ENCODE measurements at places on chromosomes 5 and 9.

DNA sequence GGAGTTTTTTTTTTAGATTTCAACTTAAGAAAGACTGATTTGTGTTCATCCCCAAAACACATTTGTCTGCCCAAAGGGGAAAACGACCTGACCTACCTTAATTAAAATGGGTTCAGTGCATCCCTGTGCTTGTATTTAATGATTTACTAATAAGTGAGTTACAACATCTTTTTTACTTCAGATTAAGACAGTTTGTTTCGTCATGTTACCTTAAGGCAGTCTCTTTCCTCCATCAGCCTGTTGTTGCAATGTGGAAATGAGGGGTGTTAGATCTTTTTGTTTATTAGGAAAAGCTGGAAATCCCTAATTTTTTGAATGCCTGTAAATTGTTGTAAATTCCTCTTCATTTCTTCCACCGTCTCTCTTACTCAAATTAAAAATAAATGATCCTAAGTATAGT, 177.5 kb downstream of the GDNF start:
- no peak for DNase-seq

DNA sequence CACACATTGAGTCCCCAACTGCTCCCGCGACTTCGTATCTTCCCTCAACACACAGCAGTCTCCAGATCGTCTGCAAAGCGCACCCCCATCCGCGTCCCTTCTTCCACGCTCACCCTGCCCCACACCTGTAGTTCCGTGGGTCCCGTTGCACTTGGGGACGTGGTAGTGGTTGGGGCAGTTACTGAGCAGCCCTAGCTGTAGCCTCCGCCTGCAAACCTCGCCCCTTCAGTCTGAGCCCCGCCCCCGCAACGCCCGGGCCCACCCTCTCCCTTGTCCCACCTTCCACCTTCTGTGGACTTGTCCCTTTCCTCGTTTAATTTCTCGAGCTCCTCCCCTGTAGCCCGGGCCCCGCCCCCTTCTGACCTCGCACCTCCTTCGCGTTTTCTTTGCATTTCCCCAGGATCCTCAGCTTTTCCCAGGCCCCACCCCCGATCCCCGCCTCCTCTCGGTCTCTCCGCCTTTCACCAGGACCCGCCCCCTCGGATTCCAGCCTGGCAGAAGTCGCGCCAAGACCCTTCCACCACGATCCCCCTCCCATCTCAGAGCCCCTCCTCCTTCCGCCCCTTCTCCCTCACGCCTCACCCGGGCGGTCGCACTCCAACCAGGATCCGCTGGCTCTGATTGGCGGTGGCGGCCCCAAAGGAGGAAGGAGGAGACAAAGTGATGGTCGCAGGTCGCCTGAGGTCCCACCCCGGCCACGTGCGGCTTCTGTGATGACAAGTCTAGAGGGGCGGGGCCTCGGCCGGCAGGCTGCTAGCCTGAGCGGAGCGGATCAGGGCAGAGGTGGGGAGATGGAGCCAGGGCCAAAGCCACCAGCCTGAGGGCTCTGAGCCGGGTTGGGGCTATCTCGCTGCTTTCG, at the start of gene ATOSB:
Gene ATOSB (minus strand): TSS at position 183 of the 859 bp plus-strand sequence. CDS start 7,588 bp downstream, outside the sequence.
- DNase-seq, result peak; percentile 85

- DNase-seq, result no peak
Observed at GRCh38 chr5:67619235-67619634, 422.6 kb upstream of the CD180 start.

GRCh38 chr5:137179203-137179602, 319.9 kb downstream of the SPOCK1 start:
- no peak for DNase-seq

GRCh38 chr5:158538506-158539074, 561.1 kb downstream of the EBF1 start:
- no peak for DNase-seq

- DNase-seq, result no peak
Observed at GRCh38 chr5:133778636-133779035, 166.3 kb upstream of the FSTL4 start.

DNA sequence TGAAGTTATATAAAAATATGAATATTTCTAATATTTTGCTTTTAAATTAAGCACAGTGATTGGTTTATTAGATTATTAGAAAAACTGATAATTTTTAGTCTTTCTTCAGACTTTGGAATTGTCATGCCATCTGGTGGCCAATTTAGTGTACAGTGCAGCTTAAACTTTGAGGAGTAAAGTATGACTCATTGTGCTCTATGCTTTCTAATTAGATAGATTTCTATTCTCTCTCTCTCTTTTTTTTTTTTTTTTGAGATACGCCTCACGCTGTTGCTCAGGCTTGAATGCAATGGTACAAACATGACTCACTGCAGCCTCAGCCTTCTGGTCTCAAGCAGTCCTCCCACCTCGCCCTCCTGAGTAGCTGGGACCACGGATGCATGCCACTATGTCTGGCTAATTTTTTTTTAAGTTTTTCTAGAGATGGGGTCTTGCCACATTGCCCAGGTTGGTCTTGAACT, 42.1 kb upstream of the GPR21 start:
- DNase-seq, result peak; percentile 0

DNA sequence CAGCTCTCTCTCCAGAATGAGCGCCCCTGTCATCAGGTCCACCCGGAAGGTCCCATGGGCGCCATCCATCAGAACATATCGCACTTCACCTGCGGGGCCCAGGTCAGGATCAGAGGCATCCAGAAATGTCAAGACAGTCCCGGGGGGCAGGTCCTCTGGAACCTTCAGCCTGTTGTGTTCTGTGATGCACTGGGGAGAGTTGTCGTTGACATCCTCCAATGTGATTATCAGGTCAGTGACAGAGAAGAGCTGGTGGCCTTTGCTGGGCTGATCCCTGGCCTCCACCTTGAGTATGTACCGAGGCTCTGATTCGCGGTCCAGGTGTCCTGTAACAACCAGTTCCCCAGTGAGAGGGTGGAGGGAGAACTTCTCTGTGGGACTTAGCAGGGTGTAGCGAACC, 25.2 kb downstream of the FAT2 start:
- DNase-seq, result no peak

- DNase-seq, result no peak
Observed at GRCh38 chr9:4293293-4293941, 6.5 kb downstream of the GLIS3 start.

GRCh38 chr9:83336706-83337105, 201.5 kb downstream of the FRMD3 start:
- no peak for DNase-seq

DNA sequence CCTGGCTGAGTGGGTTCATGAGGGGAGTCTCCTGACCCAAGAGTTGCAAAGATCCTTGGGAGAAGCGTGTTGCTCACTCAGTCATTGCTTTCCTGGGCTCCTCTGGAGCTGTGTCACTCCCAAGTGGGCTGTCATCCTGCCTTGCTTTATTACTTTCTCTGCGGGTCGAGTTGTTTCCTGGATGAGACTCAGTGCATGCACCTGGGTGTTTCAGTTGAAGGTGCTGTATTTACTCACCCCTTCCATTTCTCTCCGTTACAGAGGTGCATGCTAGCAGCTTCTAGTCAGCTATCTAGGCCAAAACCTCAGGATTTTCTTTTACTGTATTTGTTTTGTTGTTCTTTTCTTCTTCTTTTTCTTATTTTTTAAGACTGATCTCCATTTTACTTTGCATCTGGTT, 785.5 kb upstream of the EDIL3 start:
- DNase-seq, result no peak

DNA sequence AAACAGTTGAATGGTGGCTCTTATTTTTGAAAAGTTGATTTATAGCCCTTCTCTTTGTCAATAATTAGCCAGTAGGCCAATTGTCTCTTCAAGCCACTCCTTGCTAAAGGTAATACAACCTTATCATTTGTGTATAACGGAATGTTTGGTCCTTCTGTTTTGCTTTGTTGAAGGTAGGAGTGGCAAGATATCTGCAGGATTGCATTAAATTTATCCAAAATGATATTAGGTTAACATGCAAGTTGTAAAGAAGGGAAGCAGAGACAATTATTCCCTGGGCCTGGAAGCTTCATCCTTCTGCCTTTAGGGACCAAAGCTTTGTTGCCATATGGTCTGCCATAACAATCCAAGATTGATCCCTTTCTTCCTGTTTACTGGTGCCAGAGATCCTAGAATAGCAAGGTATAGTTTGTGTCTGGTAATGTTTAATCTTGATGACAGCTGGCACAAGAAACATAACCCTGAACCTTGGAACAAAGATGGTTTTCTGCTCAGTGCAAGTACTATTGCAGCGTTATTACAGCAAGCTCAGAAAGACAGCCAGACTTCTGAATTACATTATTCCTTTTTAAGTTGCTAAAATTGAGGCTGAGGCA, 15.5 kb upstream of the FSD1L start:
- DNase-seq, result no peak

DNA sequence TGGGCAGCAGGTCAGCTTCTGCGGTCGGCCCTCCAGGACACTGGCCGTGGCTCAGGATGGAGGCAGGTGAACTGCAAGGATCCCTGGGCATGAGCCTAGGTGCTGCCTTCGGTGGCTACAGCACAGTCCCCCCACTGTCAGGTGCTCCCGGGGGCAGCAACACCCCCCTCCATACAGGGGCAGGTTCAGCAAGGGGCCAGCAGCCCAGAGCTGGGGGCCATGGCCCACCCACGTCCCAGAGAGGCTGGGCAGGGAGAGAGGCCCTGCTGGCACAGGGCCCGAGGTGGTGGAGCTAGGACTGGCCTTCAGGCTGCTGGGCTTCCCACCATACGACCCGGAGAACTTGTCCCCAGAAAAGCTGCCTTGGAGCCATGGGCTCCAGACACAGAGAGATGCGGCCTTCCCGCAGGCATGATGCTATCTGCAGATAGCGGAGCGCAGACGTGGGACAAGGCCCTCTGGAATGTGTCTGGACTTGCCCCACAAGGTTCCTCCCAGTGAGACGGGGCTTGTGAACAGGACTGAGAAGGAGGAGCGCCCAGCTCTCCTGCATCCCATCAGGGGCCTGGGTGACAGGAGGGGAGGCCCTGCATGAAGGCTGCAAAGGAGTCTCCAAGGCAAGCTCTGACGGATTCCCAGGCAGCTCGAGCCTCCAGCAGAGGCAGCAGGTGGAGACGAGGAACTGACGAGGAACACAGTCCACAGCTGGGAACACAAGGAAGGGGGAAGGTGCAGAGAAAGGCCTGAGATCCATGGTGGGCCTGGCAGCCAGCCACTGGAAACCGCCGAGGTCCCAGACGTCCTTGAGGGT, 111.1 kb downstream of the VAV2 start:
- no peak for DNase-seq

- no peak for DNase-seq
Observed at GRCh38 chr9:98727428-98727827, 18.7 kb upstream of the GABBR2 start.

- no peak for DNase-seq
Observed at GRCh38 chr9:27572566-27572917, 739 bp downstream of the C9orf72 start.

DNA sequence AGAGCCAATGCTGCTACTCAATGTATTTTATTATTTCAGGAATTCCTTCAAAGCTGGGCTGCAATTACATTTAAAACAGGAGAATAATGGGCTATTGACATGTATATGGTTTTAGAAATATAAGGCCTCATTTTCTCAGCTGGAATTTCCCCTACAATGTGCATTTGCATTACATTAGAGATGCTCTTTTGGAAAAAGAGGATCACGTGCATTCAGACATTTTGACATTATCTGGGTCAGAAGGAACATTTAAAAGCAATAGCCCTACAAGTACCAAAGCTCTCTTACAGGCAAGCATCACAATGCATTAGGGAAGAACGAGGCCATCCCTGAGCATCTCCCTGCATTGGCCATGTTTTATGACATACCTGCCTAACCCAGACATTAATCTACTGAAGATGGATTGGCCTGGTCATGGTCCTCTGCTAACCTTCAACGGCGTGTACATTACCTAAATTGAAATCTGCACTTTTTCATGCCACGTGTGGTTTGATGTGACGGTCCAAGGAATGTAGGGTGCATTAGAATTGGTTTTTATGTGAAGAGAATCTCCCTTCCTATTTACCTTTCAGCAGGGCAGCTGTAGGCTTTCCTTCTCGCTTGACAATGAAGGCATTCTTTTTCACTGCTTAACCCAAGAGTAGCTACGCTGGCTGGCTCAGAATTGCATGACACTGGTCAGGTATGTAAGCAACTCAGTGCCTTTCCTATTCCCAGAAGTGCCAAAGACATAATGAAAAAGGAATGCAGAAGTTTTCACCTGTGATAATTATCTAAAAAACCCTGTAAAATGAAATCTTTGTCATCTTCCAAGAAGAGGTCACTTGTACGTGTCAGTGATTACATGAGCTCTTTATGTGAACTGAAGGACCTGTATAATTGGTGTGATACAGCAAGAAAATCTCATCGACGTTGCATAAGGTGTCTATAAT, 212.3 kb upstream of the MPDZ start:
- DNase-seq, result no peak

DNA sequence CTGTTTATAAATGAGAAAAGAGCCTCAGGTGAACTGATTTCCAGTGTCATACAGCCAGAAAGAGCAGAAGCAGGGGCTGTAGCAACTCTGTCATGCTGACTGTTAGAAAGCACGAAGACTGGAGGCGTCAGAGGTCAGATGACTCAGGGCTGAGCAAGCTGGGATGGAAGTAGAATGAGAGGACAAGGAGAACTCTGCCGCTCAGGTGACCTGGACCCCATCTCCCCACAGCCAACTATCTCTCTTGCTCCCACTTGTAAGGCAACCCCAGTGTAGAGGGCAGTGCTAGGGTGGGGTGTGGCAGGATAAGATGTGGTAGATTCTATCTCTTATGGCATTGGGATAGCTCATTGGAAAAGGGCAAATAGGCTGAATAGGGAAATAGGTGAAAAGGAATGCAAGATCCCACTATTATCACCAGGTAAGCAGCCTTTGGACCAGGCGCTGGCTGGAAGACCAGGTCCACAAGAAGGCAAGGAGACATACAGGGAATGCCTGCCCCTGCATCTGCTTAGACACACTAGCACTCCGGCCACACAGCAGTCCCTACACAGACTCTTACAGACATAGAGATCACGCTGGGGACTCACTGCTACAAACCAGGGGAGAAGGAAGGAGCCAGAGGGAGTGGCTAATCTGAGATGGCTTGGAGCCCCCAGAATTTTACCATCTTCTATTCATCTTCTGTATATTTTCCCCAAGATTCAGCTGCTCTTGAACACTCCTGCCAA, 21.2 kb upstream of the LOX start:
- DNase-seq, result no peak

- DNase-seq, result no peak
Observed at GRCh38 chr9:77433675-77434445, 214.3 kb downstream of the GNA14 start.

DNA sequence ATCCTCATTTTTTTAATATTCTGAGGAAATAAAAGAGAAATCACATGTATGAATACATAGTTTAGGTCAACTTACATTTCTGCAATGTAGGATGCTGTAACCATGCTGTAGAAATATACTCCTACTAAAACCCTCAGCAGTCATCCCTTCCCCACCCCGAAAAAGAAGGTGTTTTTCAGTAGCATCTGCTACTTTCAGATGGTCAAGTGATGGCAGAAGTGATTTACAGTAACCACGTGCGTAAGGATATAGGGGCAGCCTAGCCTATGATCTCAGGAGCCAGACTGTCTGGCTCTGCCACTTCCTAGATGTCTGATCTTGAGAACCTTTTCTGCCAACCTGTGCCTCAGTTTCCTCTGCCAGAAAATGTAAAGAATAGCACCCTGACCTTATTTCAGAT, 26.0 kb upstream of the SYK start:
- no peak for DNase-seq

GRCh38 chr5:128838623-128839022, 126.7 kb upstream of the SLC27A6 start:
- DNase-seq, result no peak

Data from stimulated activated CD8-positive, alpha-beta memory T cell treated with anti-CD3 and anti-CD28 coated beads, Interleukin-4, amount 100 ng/mL, for 1 hour (primary cell).